ENCODE measurements at places on chromosomes 6 and 20.

GRCh38 chr20:47606983-47607613 lies 105.4 kb downstream of the NCOA3 start:
- no peak for DNase-seq

GRCh38 chr6:75285283-75285639 lies 669 bp upstream of the TMEM30A start:
- DNase-seq: no peak

- no peak for DNase-seq
Observed at GRCh38 chr20:19114410-19114809, 98.0 kb upstream of the SLC24A3 start.

GRCh38 chr6:11497881-11498280 lies 39.7 kb upstream of the TMEM170B start:
- no peak for DNase-seq

GRCh38 chr6:112827793-112828192 lies 480.7 kb downstream of the RFPL4B start:
- DNase-seq: no peak

GRCh38 chr6:45009576-45009975 lies 318.6 kb upstream of the RUNX2 start:
- DNase-seq: no peak

- DNase-seq: no peak
Observed at GRCh38 chr6:27531772-27532459, 59.0 kb upstream of the ZNF184 start.

- DNase-seq: peak; percentile 76
Observed at GRCh38 chr6:24494821-24495795, at the start of gene ALDH5A1. Gene ALDH5A1, plus strand, starts transcription at chr6:24494969. Its CDS starts 28 bp downstream, at chr6:24494997.

DNA sequence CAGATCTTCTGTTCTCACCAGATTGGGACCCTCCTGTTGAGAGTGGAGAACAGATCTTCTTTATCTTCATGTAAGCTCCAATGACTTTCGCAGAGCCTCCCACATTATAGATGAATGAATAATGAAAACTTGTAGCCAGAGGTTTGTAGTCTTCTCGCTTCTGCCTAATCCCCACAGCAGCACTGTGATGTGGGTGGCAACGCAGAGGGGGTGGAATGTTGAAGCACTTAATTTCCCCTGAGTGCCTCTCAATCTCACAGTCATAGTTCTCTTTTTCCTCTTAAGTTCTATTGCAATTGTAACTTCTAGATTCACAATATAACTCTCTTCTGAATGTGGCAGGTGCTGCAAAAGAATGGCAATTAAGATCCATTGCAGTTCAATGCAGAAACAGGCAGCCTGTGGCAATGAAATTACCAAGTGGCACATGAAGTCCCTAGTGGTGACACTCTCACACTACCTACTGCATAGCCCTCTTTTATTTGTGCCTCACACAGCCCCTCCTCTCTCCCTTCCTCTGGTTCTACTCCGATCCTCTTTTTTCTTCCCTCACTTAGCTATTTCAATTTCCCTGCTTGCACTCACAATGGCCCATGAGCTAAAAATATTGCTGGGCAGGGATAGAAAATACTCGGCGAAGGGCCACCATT lies 281.9 kb downstream of the UBE3D start:
- DNase-seq: no peak

GRCh38 chr6:164792666-164793065 lies 516.7 kb downstream of the C6orf118 start:
- no peak for DNase-seq

GRCh38 chr6:42729731-42730130 lies 7.3 kb upstream of the PRPH2 start:
- DNase-seq: no peak

DNA sequence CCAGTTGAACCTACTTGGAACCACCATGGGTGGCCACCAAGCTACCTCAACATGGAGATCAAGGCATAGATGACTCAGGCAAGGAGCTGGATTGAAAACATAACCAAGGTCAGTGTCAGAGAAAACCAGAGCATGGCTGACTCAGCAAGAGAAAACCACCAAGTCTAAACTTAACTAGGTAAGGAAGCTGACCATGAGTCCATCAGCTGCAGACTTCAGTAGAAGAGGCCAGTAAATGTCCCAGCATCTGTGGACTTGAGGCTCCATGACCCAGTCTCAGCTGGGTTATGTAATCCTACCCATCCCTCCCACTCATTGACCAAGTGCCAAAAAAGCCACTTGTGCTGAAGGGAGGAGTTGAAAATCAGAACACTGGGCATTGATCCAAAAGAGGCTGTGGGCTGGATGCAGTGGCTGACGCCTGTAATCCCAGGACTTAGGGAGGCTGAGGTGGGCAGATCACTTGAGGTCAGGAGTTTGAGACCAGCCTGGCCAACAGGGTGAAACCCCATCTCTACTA lies 93.7 kb upstream of the CBLN4 start:
- DNase-seq: no peak

GRCh38 chr6:24898676-24899075 lies 37.1 kb downstream of the RIPOR2 start:
- no peak for DNase-seq

- no peak for DNase-seq
Observed at GRCh38 chr6:95879856-95880255, 135.9 kb upstream of the FUT9 start.

- DNase-seq: no peak
Observed at GRCh38 chr6:138803861-138804260, 8.0 kb downstream of the ECT2L start.

- DNase-seq: no peak
Observed at GRCh38 chr6:15892369-15892768, 229.5 kb upstream of the DTNBP1 start.

- no peak for DNase-seq
Observed at GRCh38 chr6:108074057-108074358, 533 bp downstream of the OSTM1 start.

DNA sequence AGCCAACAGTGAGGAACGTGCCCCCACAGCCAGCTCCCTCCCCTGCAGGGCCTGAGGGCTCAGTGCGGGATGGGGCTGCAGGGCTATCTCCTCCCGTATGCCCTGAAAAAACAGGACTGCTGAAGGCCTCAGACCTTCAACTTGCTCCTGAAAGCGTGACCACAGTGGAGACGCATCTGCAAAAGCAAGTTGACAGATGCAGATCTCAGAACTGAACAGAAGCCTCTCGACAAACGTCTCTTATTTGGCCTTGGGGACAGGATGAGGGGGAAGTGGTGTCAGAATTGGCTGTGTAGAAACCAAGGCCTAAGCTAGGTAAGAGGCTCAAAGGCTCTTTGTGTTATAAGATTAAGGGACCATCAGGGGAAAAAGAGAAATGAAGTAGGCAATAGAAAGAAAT lies 120.7 kb upstream of the SLC22A23 start:
- no peak for DNase-seq

- DNase-seq: no peak
Observed at GRCh38 chr6:166955865-166956443, 396 bp downstream of the RNASET2 start.

- no peak for DNase-seq
Observed at GRCh38 chr6:69953491-69953890, 87.1 kb downstream of the COL19A1 start.

GRCh38 chr20:57167971-57168701 lies 98.3 kb downstream of the BMP7 start:
- DNase-seq: no peak

DNA sequence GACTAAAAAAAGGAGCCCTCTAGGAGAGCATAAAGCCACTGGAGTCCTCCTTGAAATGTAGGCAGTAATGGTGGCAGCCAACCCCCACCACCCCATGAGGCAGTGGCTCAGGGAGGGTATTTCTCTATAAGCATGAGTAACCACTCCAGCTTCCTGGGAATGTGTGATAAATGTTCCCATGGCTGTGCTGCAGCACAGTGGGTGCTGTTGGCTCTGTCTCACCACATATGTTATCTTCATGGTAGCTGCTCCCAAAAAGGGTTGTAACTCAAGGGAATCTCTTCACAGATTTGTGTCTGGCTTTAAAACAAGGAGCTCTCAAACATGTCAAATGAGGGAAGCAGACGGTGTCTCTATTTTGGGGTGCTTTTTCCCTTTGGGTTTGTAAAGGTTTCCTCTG lies 7.5 kb upstream of the PHACTR1 start:
- no peak for DNase-seq

DNA sequence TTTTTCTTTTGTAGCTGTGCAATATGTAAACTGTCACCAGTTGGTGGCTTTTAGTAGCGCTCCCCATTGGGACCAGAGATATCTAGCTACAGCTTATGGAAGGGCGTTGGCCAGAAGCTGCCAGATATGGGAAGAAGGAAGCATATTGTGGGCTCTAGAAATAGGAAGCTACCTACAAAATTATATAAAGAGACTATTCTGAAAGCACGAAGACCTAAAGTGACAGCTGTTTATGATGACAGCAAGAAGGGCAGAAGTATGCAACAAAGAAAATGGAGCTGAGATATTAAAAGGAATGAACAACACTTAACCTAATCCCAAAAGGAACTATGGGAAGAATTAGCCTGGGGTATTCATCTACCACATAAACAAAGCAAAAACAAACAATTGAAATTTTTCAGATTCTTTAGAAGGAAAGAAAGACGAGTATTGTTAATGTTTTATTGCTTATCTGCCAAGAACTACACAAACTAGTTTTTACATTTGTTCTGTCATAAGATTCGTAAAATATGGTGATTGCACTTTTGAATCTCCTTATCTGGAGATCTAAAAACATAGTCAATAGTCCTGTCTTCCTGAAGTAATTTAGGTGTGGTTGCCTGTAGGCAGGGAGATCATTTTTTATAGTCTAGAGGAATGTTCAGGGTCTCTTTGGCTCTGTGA lies 81.6 kb downstream of the NCOA7 start:
- no peak for DNase-seq

DNA sequence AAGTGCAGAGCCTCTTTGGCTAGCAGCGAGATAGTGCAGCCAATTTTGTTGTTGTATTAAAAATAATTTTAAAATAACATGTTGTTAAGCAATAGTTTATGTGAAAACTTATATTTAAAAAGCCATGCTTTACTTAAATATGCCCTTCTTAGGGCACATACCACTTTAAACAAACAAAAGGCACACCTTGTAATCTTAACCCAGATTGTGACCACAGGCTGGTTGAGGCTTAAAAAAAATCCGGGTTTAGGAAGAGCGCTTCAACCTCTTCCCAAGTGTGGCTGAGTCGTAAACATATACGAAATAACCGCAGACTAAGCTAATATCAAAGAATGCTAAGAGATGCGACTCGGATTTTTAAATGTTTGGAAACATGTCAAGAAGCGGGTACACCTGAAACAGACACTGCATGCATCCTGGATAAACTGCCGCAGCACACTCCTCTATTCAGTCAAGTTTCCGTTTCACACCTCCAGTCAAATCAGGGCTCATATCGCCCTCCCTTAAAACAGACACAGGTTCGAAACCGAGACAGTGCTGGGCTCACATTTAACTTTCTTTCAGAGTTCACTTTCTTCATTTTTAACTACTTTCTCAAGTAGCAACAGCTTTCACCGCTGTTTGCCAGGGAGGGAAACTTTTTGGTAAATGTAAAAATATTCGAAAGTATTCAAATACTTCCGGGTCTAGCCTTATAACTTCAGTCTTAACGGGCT lies 1.5 kb downstream of the DEK start:
- no peak for DNase-seq

DNA sequence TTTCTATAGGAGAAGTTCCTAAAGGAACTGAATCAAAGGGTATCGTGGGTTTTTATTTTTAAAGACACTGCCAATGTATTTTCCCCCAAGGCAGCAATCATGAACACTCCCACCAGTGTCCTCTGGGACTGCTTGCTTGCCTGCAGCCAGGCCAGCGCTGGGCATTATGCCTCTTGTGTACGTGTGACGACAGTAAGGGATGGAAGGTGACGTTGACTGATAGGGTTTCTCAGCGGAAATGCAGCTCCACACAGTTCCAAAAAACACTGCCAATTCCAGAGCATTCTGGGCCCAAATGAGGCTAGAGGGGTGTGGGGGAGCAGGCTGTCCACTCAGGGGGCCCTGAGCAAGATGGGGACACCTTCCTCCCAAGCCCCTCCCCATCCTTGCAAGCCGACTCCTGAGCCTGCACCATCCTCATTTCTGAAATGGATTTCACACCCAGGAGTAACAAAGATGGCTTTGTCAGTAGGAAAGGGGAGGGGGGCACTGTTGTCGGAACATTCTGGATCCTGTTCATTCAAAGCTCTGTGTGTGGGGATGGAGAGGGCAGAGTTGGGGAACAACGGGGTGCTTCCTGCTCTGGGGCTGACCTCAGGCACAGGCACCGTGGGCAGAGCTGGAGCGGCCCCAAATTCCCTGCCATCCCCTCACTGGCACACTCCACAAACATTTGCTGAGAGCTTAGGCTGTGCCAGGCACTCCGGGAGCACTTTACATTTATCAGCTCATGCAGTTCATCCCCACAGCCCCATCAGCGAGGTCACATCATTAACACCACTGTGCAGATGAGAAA lies 20.0 kb downstream of the PREX1 start:
- DNase-seq: no peak

- no peak for DNase-seq
Observed at GRCh38 chr20:46240065-46240464, 68.2 kb downstream of the CDH22 start.

- DNase-seq: no peak
Observed at GRCh38 chr6:13765570-13765969, 48.8 kb downstream of the MCUR1 start.

GRCh38 chr6:166325383-166326042 lies 16.8 kb downstream of the SFT2D1 start:
- DNase-seq: no peak
